ENCODE measurements at places on chromosomes 5 and 9. TPM values are rescaled to one million over a fixed set of nuclear protein-coding genes. Genes with fewer than 3 reads are reported as not detected.

- no peak for DNase-seq
These were observed 347.4 kb downstream of the DRD1 start for GRCh38 chr5:175096469-175097165.

- DNase-seq = no peak
These were observed 56.1 kb downstream of the PTPDC1 start for GRCh38 chr9:94140418-94140780.

DNA sequence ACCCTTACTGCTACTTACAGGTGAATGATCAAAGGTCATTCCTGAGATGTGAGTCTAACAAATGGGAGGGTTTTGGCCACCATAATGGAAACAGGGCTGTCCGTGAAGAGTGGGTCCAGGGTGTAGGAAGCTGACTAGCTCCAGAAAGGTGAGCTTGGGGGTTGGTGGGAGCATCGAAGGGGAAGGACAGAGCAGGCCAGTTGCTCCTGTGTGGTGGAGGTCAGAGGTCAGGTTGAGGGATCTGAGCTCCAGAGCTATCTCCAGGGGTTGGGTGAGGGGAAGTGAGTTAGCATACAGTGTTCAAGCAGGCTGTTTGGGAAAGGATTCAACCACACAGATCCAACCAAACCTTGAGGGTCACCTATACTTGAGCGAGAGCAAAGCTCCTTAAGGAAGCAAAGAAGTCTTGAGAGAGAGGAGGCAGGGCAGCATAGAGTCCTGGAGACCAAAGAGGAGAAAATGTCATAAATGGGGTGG lies 18.7 kb upstream of the GLDC start:
- DNase-seq = no peak

The AFAP1L1 gene
- 4.6 TPM for polyA plus RNA-seq

GRCh38 chr9:91182429-91183225 lies 179.1 kb downstream of the AUH start:
- no peak for DNase-seq

The TERT gene
- not detected for polyA plus RNA-seq

The LCN1 gene
- not detected for polyA plus RNA-seq

DNA sequence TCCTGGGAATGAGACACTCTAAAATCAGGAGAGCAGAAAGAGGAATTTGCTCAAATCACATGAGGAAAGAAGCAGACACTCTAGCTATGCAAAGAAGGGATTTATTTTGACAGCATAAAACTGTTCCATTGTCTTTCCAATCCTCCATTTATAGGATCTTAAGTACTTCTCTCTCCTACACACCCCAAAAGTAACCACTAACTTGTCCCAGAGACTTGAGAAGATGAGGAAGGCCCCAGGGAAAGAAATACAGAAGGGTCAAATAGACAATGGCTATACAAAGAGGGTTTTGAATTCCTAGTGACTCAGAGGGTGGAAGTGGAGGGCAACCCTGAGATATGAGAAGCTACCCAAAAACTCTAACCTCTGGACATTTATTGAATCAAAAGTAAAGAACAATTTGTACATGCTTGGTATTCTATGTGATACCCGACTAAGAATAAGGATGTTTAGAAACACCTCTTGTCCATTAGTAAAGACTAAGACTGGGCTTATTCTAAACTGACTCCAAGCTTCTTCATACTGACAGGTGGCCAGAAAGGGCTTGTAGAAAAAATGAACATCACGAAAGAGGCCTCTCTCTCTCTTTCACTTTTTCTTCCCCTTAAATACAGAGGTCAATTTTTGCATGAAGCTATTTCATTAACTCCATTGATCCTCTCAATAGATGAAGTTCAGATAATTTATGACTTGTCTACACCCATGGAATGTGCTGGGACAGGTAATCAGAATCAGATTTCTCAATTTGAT lies 20.6 kb downstream of the DMAC1 start:
- DNase-seq = no peak

The ITGA2 gene
- polyA plus RNA-seq = 75.4 TPM

The TUSC1 gene
- polyA plus RNA-seq = 5.6 TPM

DNA sequence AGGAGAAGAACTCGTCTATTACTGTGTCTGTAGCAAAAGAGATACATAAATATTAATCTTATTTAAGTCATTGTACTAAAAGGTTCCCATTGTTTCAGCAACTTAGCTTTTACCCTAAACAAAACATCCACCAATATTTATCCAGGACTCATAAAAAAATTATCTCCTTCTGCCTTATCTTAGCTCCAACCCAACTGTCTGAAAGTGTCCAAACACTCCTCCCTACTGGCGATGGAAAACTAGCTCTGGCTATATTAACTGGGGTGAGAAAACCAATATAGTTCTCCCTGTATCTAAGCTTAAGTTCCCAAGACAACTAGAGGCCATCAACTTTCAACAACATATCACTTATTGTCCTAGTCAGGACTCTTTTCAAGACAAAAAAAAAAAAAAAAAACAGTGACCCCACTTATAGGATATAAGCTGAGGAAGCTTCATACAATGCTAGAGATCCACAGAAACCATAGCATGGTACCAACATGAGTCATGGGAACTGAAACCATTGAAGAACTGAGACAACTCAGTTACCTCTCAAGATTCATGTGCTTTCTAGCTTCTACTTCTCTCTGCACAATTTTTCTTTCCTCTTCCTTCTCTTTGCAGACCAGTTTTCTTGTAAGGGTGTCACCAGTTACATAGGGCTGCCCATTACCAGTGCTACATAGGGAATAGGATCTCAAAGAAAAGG lies 150.7 kb upstream of the RASA1 start:
- no peak for DNase-seq

DNA sequence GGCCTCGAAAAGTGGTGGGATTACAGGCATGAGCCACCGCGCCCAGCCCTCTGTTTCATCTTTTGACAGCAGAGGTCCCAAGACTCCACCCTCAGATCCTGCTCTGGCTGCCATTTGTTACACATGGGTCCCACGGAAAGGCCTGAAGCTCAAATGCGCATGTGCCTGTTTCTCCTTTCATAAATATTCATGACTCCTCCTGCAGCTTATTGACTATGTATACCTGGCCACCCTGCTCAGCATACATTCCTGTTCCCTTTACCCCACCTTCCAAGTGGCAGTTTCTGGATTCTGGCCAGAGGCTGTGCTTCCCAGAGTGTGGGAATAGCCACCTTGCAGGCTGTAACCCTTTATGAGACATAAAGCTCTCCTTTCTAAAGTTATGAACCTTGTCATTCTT lies 46.5 kb downstream of the AUH start:
- no peak for DNase-seq

DNA sequence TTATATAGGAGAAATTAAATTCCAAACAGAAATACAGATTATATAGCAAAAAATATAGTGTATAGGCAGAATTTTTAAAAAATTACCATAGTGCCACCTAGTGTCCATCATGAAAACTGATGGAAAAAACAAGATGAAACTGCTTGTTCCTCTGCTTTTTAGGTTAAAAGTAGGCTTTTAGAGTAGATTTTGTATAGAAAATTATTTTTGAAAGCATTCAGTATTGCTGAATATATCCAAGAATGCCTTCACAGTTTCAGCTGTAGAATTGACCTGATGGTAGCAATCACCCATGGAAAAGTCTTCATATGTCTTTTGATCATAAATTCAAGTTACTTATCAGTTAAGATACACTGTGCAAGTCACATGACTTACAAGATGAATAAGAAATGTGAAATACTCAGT lies 19.7 kb downstream of the RIOK2 start:
- no peak for DNase-seq

DNA sequence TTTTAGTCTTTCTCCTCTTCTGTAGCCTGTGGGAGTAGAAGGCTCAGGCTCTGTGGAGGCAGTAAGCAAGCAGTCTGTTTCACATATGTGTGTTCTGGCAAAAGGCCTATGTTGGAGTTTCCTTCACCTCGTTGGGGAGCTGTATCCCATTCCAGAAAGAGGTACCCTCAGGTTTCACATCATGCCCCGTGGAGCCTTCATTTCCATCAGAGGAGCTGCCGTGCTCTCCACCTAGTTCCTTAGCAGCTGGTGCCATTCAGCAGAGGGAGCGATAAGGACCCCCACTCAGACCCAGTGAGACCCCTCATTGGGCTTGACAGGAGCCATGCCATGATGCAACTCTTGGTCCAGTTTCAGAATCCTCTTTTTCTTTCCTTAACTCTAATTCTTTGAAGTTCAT lies 50.6 kb upstream of the ANGPTL2 start:
- DNase-seq = no peak

DNA sequence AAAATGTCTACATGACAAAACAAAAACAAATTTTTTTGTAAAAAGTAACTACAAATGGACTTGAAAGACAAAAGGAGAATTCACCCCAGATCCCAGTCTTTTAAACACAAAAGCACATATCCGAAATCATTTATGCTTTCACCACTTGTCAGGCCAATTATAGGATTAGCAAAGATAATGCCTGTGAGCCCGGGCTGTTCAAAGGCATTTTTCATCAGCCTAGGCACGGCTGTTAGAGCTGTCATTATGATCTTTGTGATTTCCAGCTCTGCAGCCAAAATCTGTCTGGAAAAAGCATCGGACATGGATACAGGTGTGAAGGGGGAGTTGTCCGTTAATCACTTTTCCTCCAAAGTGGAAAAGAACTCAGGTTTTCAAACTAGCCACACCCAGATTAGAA lies 23.6 kb upstream of the RAB14 start:
- no peak for DNase-seq

DNA sequence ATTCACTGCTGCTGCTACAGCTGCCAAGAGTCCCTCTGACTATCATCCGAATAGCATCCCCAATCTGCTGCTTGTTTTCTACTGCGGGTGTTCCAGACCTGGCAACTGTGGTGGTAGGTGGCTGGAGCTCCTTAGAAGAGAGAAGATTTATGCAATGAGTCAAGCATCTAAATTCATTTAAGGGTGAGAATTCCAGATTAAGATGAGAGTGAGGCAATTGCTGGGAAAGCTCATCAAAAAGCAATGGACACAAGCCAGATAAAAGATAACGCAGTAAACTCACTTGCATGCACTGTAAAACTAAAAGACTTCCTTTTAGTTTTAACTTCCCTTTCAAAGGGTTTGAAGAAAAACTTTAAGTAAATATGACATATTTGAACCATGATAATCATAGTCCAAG lies 3.9 kb downstream of the PLK2 start:
- DNase-seq = no peak

- DNase-seq = no peak
These were observed 536.4 kb downstream of the RASEF start for GRCh38 chr9:82526577-82526976.

GRCh38 chr5:160339406-160340130 lies 27.2 kb upstream of the CCNJL start:
- DNase-seq = no peak

The FBP2 gene
- polyA plus RNA-seq = not detected

- no peak for DNase-seq
These were observed 2.7 kb upstream of the PTAR1 start for GRCh38 chr9:69762527-69762926.

The SLC25A2 gene
- not detected for polyA plus RNA-seq

DNA sequence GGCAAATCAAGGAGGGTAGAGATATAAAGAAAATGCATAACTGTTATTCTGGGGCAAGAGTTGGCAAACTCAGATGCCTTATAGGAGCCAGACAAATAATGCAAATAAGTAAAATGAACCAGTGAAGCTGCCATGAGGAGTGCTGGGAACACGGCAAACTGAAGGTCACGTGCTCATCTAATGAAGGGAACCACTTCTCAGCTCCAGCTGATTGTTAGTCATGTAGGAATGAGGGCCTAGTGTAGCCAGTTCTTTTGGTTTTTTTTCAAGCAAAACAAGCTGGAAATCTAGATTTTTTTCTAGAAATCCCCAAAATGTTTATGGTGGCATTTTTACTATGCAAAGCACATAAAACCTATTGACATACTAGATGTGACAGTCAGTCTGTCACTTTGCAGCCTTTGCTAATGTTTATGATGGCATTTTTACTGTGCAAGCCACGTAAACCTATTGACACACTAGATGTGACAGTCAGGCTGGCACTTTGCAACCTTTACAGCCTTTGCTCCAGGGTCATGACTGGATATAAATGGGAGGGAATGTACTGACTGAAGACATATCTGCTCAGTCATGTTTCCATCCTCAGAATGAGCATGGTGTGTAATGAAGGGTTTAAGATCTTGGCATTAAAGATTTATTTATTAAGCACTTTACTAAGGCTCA lies 39.4 kb downstream of the RUSC2 start:
- DNase-seq = no peak

DNA sequence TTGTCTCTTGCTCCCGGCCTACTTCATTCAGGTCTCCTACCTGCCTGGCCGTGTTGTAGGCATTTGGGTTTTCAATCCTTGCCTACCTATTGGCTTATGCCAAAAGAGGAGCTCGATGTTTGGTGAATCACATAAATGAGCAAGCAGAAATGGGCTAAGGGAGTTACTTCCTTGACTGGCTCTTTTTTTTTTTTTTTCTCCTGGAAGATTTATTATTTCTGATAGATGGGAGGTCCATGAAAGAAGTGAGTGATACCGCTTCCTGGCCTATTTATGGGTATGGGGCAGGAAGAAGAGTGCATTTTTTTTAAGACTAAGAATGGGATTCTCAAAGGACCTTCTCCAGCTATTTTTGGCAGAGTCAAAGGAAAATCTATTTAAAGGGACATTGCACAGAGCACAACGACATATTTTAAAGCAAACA lies 294.1 kb downstream of the ARHGAP26 start:
- DNase-seq = peak; percentile 69
